ENCODE measurements at places on chromosomes 7 and 10.

DNA sequence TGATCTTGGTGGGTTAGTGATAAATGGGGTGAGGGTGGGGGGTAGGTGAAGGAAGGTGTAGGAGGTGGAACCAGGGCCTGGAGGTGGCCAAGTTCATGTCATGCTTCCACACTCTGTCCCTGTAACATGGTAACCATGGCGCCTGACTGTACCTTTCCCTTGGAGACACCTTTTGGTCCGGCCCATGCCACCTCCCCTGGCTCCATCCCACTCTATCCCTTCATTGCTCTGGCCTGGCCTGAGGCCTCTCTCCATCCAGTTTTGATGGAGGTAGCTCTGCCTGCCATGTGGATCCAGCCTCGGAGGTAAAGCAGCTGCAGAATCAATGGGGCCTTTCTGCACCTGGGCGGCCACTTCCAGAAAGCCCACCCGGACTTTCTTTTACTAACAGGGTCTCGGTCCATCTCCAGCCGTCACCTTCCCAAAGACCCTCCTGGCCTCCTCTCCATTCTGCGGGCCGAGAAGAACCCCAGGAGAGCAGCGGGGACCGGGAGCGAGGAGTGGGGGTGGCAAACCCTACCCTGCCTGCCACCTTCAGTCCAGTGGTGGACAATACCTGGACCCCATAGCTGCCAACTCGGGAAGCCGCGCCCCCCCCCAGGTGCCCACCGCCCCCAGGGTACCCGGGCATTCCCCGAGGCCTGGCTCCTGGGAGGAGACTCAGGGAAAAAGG lies 504 bp upstream of the TRRAP start:
- no peak for DNase-seq

DNA sequence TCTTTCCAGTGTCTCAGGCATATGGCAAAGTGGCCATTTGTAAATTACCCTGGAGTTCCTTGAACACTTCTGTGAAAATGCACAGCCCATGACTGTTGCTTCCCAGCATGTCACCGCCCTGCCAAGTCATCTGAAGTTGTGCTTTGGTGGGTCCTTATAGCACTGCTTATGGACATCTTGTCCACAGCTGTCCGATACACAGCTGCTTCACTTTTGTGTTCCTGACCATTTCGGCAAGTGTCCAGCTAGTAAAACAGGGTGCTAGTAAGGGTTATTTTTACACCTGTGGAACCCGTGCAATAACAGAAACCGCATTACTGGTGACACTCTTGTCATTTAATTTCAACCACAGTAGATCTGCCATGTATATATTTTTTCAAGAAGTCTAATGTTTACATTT lies 29.7 kb downstream of the PIP4K2A start:
- DNase-seq = no peak

- no peak for DNase-seq
Measured at GRCh38 chr10:23055424-23056185, 39.8 kb upstream of the MSRB2 start.

GRCh38 chr7:16089191-16089590 lies 332.1 kb downstream of the CRPPA start:
- DNase-seq = no peak

Data from prostate gland (tissue), 2 donors.